Right renal pelvis (tissue), 4 donors: ENCODE measurements at places on chromosomes 12 and 14. TPM values are rescaled to one million over a fixed set of nuclear protein-coding genes. Genes with fewer than 3 reads are reported as not detected.

DNA sequence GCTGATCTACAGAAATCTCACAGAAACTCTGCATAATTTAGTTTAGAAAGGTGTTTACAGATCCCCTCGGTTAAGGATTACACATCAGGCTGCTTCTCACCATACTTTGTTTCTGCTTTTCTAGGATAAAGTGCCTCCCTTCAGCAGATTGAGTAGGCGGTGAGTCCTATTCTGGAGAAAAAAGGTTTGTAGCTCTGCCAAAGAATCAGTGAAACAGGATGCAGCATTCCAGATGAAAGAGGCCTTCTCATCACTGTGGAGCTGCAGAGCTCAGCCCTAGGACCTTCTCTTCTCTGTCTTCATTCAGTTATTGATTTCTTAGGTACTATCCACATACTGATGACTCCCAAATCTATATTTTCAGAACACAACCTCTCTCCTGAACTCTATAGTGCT, 155.5 kb upstream of the KRR1 start:
- no peak for DNase-seq

The RGS6 gene
- 1.6 TPM for polyA plus RNA-seq

DNA sequence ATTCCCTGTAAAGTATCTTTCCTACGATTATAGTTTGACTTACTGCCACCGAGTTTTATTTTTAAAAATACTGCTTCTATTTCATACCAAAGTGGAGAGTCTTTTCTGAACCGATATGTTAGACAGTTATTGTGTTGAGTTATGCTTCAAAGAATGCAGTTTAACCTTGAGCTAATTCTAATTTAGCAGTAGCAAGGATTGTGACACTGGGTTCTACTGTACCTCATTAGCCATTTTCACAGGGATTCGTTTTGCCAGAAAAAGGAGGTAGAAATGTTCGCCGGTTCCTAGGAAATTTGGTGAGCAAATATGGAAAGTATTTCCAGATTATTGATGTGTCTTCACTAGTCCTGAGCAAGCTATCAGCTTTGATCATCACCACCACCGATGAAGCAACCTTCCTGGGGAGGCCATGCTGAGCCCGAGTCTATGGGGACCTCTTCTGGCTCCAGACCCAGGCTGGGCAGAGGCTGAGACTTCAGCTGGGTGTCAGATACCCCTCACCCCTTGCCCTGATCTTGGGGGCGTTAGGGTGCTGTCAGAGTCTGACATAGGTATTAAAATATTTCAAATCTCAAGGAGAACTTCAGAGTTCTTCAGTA, 13.6 kb downstream of the GLRX5 start:
- no peak for DNase-seq

The GLS2 gene
- polyA plus RNA-seq, result 1.1 TPM

The KRT6C gene
- not detected for polyA plus RNA-seq

GRCh38 chr12:77087427-77087826, 22.1 kb upstream of the E2F7 start:
- DNase-seq, result no peak
